ENCODE measurements at places on chromosomes 5 and 9.

DNA sequence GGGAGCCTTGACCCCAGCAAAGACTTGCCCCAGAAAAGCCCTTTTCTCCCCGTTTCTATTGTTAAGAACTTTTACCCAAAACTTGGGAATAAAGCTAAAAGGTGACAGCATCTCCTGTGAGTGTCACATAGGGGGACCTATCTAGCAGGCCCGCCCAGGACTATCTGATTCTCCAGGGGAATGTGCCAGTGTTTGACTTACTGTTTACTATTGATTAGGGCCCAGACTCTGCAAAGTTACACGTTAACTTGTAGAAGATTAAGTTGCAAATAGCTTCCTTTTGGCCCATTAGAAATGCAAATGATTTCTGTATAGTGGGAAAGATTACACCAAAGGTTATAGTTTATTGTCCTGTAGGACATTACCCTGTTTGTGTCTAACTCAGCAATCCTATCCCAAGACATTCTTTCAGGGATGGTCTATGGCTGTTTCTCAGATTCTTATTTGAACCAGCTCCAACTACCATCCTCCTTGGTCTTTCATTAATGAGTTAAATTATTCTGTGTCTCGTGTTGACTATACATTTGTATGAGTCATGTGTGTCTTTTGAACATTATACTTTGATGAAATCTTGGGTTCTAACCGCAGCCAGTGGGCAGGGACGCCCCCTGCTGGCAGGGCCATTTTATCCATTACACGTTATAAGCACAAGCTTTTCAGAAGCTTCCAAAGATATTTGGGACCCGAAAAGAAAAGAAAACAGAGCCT, 60.7 kb downstream of the HRH2 start:
- DNase-seq: peak; percentile 45

DNA sequence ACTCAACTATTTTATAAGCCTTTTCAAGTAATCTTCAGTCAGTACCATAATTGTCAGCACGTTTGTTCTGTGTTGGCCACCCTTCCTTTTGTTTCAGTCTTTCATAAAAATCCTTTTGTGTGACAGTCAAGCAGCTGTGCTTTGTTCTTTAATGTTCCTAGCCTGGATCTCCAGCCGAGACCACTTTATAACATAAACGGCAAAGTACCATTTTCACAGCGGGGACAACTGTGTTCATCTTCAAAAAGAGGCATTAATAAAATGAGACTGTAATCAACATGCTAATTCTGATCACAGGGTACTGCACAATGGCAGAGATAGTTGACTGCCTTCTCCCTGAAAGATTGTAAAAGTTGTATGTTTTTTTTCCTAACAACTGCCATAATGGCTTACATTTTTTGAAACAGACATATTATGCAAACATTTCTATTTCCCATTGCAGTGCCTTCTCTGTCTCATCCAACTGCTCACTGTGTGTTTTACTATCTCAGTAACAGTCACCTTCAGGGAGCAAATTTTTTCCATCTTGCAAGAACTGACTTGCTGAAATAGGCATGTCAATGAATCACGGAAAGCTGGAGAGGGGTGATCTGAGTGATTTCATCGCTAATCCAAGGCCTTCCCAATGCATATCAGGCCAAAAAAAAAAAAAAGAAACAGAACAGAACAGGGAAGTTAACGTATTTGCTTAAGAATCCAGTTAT, 828.5 kb upstream of the DMAC1 start:
- no peak for DNase-seq

GRCh38 chr5:32711681-32712480, 760 bp downstream of the NPR3 start:
- DNase-seq: peak; percentile 42

DNA sequence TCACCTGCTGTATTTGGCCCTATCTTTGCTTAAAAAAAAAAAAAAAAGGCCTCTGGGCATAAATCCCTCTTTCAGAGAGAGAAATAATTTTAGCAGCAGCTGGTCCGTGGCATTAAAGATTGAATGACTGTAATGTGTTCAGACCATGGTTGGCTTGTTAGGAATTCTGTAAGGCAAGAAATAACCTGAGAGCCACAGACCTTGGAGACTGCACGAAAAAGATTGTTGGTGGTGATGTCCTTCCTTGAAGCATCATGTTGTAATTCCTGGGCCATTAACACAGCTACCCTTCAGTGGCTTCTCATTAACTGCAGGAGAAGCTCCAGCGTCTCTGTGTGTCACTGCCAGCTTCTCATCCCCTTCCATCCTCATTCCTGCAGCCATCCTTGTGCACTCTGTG, 79.0 kb downstream of the SGCD start:
- no peak for DNase-seq

DNA sequence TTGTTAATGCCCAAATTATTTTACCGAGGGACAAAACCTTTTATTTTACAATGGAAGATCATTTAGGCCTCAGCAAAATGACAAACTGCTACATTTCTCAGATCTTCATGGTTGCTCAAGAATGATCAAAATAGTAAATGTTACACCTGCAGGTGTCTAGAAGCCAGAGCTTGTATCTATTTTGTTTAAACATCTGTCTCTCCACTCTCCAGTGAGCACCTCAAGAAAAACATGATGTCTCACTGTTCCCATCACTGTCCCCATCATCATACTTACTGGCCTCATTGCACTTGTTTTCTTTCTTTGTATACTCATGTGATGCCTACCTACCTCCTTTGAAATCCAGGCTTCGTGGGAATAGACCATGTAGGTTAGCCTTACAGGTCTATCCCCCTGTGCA, 149.6 kb downstream of the TTLL11 start:
- DNase-seq: no peak

DNA sequence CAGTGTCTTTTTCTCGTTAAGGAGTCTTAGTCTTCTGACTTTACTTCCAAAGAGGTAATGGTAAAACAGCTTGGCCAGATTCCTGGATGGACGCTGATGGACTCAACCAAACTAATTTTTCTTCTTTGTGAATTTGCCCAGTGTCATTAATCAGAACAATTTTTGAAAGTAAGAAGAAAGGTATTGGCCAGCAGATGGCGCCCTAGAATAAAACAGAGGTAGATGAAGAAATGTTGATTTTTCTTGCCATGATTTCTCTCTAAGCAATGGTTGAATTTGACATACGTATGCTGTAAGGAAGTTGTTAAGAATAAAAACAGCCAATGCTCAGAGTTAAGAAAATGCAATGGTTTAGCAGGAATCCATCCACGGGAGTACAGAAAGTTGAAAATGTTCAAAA, 500.0 kb downstream of the DIRAS2 start:
- DNase-seq: peak; percentile 65

DNA sequence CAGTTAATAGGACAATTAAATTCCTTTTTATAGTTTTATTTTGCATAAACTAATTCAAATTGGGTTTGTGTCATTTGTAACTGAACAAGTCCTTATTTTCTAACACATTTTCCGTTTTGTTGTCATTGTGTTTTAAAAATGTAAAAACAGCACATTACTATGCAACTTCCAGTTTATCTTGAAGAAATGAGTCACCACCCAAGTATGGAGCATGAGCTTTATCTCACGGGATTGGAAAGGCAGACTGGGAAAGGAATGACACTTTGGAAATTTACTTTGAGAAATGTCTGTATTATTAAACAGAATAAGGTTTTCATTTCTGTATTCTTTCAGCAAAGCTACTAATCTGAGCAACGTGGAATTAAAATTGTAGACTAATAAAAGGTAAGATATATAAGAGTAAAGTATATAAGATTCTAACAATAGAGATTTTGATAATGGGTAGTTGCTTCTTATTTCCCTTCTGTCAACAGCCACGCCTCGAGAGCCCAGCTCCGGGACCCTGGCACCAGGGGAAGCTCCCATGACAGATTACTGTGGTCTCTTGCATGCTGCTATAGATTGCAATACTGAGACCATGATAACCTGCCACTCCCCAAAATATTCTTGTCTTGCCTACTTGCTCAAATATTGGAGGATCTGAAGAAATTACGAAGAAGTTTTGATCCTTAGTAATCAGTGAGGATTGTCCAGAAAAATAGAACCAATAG, 433.1 kb downstream of the CHSY3 start:
- peak; percentile 77 for DNase-seq

DNA sequence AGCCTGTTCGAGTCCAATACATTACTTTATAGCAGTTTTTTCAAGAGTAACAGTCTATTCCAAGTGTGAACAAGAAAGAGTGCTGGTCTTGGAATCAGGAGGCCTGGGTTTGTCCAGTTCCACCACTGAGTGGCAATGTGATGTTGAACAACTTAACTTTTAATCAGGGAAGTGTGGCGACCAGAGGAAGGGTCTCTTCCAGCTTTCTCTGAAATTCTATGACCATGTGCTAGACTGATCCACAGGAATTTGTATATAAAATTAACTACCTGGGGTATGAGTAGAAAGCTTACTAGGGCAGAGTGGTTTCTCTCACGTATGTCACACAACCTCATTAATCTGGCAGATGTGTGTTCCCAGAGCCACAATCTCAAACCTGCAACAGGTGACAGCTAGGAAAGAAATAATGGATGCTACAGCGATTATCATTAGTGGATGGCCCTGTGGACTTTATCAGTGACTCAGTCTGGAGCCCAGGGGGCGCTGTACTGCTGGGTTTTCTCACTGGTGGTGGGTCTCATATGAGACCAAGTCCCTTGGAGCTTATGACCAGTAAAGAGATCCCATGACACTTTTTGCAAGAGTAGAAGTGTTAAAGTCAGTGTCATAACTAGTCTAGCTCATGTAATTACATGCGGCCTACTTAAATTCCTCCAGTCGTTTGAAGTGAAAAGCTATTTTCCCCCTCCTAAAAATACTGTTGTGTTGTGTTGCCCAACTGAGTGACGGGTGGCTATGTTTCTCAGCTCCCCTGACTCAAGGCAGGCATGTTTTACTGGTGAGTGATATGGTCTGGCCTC, 116.5 kb downstream of the GDNF start:
- peak; percentile 73 for DNase-seq

DNA sequence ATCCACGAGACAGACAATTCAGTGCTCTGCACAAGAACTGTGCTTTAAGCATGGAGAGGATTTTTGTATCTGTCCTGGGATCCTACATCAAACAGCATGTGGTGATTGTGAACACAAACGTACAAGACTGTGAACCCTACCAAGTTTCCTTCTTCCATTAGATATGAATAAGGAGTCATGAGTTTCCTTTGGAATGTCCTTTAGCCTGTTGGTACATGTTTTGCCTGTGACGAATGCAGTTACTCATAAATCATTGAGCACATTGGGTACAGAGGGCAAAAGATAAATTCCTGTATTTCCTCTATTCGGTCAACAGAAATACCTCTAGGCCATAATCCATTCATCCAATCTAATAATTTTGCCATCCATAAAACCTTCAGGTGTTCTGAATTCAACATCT, 61.5 kb downstream of the FXN start:
- no peak for DNase-seq

DNA sequence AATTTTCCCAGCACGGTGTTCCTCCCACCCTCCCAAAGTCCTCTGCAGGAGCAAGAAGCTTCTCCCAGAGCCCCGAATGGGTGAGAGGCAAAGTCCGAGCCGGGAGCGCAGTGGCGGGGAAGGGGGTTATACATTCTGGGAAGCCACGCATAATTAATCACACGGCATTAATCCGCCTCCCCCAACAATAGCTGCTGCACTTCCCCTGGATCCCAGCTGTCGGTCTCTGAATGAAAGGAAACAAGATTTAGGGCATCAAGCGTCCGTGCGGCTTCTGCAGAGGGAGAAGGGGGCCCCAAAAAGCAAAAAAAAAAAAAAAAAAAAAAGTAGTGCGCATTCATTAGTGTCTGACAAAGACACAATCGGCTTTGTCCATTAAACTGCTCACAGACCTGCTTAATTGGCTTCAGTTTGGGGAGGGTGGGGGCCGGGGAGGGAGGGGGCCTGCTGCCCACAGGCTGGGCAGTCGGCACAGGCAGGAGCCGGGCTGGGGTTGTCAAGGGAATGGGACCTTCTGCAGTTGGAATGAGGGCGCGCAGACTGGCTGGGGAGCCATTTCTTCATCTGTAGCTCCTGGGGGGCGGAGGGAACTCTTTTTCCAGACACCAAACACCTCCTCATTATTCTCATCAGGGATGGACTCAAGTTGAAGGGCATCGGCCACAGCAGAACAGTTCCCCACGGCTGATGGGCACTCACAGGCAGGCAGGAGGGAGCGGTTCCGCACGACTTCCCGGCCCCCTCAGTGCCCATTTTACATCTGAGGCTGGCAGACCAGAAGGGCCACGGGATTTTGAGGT, 3.4 kb downstream of the NOTCH1 start:
- DNase-seq: no peak

- no peak for DNase-seq
Observed at GRCh38 chr5:170144286-170145023, 38.8 kb downstream of the FOXI1 start.

- DNase-seq: no peak
Observed at GRCh38 chr5:1746371-1747078, 53.1 kb downstream of the MRPL36 start.

DNA sequence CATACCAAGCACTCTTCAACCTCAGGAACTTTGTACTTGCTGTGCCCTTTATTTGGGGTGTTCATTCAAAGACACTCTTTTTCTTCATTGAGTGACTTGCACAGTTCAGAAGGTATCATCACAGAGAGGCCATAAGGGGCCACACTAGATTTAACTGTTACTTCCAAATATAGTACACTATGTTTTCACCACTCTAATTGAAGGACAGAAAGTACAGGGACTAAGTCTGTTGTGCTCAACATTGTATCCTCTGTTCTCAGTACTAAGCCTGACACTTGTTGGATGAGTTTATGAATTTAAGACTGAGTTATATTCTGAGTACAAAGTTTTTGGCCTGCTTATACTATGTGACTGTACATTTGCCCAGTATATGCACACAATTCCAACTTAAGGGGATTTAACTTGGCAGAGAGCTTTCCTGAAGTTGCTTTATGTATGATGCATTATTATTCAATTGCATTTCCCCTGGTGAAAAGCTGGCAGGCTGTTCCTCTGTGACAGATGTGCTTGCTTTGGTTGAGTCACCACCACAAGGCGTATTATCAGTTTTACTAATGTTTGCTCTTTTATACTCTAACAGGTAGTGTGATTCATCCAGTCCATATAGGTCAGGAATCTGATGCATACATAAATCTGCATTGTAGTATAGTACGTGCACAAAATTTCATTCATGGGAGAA, 714.8 kb downstream of the TLR4 start:
- DNase-seq: no peak

GRCh38 chr9:6922680-6923079, 164.9 kb downstream of the KDM4C start:
- no peak for DNase-seq

- DNase-seq: peak; percentile 41
Observed at GRCh38 chr9:19049917-19050636, 850 bp downstream of the RRAGA start.

DNA sequence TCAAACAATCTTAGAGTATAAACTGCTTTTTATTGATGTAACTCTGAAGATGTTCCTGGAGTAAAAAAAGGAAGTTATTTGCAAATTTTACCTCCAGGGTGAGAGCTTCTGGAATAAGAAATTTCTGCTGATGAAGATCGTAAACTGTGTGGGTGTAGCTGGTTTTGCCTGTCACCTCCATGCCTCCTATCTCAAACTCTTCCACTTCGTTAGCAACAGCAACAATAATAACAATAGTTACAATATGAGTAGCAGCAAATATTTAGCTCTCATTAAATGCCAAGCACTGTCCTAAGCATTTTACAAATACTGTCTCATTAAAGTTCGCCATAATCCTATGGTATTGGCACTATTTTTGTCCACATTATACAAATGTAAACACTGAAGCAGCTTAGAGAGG, 57.9 kb downstream of the GCNT1 start:
- DNase-seq: no peak

- DNase-seq: no peak
Observed at GRCh38 chr5:105150323-105150722, 1587.7 kb upstream of the NUDT12 start.

GRCh38 chr9:38079461-38080031, 10.5 kb upstream of the SHB start:
- no peak for DNase-seq
